ENCODE measurements at places on chromosomes 13 and 19.
A peak's percentile ranks its signal among the peaks of the same experiment; 100 is the strongest.

- no peak for DNase-seq
Observed at GRCh38 chr19:45245826-45246225, 619 bp upstream of the EXOC3L2 start.

- no peak for DNase-seq
Observed at GRCh38 chr19:52941941-52942385, 18.7 kb upstream of the ZNF888 start.

DNA sequence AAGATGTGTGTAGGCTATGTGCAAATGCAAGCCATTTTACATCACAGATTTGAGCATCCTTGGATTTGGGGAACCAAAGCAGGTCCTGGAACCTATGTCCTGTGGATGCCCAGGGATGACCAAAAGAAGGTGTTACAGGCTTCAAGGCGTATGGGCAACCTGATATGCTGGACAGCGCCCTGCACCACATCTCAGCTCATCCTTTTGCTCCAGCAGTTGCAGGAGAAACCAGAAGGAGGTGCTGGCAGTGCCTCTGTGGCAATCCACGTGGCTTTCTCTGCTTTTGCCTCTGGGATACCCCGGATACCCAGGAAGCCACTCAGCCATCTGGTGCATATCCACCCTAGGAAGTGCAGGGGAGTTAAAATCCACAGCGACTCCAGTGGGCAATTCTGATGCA lies 110.3 kb upstream of the VSTM2B start:
- DNase-seq: no peak

GRCh38 chr19:34178274-34178610 lies 5.9 kb downstream of the LSM14A start:
- no peak for DNase-seq

DNA sequence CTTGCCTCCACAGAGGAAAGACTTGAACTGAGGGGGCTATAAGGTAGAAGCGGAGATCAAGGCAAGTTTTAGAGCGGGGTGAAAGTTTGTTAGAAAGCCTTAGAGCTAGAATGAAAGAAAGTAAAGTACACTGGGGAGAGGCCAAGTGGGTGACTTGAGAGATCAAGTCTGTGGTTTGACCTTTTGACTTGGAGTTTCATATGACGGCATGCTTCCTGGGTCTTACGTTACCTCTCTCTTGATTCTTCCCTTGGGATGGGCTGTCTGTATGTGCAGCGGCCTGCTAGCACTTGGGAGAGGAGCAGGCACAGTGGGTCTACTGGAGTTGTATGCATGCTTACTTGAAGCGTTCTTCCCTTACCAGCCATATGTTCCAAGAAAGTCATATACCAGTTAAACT lies 1768.5 kb downstream of the PCDH9 start:
- no peak for DNase-seq

DNA sequence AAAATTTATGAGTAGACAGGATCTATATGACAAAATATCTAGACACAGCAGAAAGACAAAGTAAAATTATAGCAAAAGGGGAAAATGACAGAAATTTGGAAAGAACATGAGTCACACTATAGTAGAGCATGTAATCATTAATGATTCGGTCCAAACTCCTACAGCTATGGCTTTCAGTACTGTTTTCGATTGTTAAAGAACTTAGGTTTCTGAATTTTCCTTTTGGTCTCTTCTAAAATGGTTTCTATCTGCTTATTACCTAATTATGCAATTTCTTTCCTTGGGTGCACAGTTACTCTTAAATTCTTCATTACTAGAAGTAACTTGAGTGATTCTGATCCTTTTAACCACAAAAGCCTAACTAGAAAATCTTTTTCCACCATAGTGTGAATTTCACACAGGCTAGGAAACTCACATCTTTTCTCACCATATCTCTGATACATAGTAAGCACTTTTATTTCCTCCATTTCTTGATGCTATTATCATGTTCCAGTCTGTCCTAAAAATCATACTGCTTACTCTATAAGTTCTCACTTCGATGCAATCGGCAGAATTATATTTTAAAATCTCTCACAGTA lies 1101.4 kb downstream of the PCDH9 start:
- no peak for DNase-seq

DNA sequence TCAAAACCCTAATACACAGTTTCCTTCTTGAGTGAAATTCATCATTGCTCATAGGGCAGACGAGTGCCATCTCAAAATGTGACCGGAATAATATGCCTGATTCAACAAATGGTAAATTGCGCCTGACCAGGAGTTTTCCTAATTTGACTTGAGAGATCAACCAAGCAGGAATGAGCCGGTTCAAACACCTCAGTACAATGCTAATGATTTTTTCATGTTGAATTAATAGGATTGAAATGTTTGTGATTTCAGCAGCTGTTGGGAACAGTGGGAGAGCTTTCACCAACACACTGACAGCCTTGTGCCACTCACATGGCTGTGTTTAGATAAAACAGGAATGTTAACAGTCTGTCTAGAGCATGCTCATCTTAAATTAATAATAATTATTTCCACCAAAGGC lies 484.8 kb downstream of the PCDH9 start:
- no peak for DNase-seq

- DNase-seq: peak; percentile 75
Observed at GRCh38 chr13:47133011-47133445, 236.2 kb upstream of the HTR2A start.

DNA sequence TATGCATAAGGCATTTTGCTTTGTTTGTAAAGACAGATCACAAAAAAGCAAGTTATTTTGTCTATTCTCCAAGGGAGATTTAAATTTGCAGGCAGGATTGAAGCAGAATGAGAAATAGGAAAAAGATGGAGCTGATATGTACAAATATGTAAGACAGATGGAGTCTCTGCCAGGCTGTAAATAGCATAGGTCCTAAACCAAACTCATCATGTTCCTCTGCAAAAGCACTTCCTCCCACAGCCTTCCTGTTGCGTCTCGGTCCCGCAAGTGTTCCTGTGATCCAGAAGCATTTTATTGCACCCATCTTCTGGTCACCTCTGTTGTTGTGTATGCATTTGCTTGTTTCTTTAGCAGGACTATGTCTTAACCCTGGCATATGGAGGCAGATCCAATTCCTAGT lies 95.7 kb upstream of the CLDN10 start:
- DNase-seq: no peak

GRCh38 chr13:27549406-27549981 lies 70.8 kb downstream of the LNX2 start:
- no peak for DNase-seq

GRCh38 chr19:49588365-49589122 lies 2.4 kb upstream of the PRR12 start:
- no peak for DNase-seq

DNA sequence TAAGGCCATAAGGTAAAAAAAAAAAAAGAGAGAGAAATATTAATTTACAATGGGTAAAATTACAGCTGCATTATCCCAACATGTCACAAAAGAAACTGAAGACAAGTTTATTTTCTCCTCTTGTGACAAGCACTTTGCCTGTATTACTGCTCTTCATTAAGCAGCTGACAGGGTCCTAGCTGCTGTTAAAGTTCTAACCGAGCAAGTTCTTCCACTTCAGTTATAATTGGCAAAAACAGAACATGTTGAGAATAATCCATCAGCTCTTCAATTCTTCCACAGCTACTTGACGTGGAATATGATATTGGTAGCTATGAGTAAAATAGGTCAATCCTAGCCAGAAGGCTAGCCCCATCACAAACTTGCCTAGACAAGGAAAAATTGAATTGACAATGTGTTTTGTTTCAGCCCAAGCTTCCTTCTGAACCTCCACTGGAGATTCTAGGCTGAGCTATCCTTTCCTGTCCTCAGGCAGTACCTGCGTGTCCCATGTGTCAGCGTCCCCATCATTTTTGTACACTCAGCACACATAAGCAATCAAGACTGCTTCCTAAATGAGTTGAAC lies 32.2 kb upstream of the DOCK9 start:
- no peak for DNase-seq

DNA sequence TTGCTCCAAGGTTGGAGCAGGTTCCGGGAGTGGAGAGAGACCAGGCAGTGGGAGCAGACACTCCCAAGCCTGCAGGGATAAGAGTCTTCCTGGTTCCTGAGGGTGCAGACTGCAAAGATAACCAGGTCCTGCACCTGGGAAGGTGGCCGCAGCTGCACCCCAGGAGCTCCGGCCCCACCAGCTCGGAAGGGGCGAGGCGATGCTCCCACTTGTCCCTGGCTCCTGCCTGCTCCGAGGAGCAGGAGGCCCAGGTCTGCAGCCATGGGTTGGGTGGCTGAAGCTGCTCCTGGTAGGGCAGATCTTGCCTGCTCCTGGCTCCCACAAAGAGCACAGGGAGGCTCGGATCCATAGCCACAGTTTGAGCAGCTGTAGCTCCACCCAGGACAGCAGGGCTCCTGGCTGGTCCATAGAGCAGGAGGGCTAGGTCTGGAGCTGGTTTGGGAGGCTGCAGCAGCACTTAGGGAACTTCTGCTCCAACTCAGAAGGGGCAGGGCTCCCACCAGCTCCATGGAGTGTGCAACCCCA lies 251.6 kb upstream of the GPC6 start:
- no peak for DNase-seq

GRCh38 chr19:5873617-5874199 lies 3.4 kb upstream of the FUT5 start:
- no peak for DNase-seq

DNA sequence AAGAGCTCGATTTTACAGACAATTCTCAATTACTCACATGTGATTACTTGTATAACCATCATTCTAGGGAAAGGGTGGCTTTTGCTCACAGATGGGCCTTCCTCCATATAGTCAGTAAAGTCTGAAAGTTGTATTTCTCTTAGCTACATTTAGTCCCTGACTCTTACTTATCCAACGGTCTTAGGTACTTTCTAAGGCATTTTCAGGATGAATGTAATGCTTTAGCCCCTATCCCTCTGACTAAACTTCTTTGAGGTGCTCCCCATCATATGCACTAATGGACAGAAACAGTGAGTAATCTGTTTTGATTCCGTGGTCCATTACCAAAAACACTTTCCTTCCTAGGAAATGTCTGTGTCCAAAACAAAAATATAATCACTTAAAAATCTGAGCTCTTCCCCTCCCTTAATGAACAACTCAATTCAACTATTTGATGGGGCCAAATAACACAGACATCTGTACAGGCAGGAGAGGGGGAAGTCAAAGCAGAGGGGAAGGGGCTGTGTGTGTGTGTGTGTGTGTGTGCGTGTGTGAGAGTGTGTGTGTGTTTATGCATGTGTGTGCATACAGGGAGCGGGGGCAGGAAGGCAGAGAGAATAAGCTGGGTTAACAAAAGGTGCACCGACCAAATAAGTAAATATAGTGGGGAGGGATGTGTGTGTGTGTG lies 84.9 kb downstream of the USP12 start:
- DNase-seq: no peak

GRCh38 chr19:3963458-3964255 lies 7.2 kb downstream of the DAPK3 start:
- DNase-seq: no peak

DNA sequence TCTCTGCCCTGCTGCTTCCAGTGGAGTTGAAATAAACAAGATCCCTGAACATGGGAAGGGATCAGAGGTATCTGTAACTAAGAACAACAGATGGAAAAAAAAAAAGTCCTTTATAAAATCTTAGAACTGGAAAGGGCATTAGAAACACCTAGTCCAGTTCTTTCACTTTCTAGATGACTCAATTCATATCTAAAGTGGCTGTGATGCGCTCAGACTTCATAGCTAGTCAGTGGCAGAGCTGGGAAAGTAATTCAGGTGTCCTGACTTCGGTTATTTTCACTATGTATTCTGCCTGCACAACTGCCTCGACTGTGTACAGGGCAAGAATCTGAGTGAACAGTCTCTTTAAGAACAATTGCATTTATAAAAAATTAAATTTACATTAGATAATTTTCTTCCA lies 151.8 kb upstream of the TMTC4 start:
- DNase-seq: no peak

DNA sequence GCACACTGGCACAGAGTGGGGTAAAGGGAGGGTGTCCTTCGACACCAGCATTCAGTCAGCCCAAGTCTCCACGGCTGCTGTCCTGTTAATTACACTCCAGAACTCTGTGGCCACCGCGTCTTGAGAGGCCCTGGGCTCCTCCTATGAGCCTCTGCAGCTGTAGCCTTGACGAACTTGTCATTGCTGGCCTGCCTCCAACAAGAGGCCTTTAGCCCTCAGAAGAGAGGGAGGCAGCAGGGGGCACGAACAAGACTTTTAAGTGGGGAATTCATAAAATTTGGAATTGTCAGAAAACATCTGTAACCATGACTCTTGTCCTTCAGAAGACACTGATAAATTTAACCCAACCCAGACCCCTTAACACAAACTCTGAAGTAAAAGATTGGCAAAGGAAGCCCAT lies 241.9 kb downstream of the UQCRFS1 start:
- DNase-seq: no peak

- DNase-seq: no peak
Observed at GRCh38 chr13:39245688-39246087, 207.4 kb downstream of the NHLRC3 start.
